ENCODE measurements at places on chromosomes 5 and 9.

DNA sequence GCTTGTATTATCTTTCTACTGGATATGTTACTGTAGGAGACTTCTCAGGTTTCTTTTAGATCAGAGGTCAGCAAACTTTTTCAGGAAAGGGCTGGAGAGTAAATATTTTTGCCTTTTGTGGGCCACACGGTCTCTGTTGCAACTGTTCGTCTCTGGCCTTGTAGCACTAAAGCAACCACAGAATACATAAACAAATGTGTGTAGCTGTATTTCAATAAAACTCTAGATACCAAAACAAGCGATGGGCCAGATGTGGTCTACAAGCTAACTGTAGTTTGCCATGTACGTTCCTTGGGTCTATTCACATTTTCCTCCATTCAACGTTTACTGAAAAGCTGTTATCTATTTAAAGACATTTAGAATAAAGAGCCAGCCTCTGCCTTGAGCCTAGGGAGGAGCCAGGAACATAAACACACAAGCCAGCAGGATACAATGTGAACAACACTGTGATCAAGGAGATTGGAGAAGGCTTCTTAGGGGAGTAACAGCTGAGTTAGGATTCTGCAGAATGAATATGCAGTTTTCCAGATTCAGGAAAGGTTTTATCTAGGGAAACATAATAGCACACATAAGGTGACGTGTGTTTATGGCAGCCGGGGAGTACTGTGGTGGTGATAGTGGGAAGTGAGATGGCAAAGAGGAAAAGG, 33.0 kb upstream of the HOMER1 start:
- DNase-seq, result no peak

DNA sequence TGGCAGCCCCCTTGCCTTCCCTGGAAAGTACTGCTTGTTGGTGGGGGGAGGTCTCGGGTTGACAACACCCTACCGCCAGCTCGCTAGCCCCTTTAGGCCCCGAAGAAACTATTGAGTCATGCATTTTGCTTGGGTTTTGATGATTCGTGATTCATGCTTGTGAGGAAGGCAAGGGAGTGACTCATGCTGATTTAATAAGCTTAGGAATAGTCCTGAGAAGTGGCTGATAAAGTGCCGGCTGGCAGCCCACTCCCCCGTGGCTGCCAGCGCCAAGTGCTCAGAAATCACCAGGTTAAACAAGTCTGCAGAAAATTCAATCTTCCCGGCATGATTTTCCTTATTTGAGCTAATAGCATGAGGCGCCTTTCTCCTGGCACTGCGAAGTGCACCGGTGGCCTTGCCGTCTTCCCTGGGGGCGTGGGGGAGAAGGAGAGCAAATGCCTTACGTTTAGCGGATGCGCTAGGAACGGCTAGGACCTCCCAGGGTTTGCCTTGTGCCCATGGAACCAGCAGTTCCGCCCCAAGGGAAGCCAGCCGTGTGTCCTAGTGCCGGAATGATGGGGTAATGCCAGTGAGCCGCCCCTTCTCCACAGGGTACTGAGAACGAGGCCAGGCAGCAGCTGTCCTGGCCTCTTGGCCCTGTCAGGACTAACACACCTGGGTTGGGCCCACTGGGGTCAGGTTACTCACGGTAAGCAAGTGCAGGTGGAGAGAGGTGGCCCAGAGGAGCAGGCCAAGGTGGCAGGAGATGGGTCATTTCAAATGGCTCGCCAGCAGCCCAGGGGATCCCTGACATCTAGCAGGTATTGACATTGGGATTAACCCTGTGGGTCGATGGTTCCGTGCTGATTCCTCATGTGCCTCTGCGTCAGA, 151.9 kb downstream of the MACROH2A1 start:
- DNase-seq, result no peak

- no peak for DNase-seq
Observed at GRCh38 chr5:65047948-65048690, 279.4 kb downstream of the CWC27 start.

DNA sequence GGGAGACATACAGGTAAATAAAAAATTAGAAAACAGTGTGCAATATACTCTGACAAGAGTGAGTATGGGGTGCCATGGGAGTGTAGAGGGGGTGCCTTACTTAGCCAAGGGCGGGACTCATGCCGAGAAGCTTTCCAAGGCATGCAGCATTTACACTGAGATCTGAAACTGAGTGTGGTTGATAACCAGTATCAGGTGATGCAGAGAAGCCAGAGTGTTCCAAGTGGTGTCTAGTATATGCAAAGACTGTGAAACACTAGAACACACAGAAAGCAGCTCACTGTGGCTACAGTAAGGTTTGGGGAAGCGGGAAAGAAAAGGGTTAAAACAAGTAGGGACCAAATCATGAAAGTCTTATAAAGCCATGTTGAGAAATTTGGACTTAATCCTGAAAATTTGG, 30.5 kb upstream of the ERBIN start:
- DNase-seq, result no peak

GRCh38 chr9:125906144-125906543, 159.0 kb downstream of the PBX3 start:
- no peak for DNase-seq

- no peak for DNase-seq
Observed at GRCh38 chr9:12853051-12853450, 78.2 kb downstream of the LURAP1L start.

- DNase-seq, result no peak
Observed at GRCh38 chr5:32135086-32135485, 39.0 kb downstream of the GOLPH3 start.

- no peak for DNase-seq
Observed at GRCh38 chr5:133723651-133724366, 111.5 kb upstream of the FSTL4 start.

DNA sequence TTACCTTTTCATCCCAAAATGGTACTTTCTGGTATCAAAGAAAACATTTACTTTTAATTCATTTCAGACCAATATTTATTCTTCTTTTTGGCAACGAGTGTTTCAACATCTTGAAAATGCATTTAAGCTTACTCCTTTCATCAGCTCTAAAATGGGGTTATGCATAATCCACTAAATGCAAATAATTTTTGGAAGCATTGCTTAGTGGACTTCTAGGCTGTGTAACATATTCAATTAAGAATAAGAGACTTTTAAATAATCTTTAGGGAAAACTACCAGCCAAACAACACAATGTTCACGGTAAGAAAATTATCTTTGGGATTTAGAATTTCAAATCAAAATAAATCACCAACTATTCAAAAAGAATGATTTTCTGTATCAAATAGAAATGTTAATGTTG, 118.2 kb downstream of the ADAMTS6 start:
- DNase-seq, result no peak
